Activated CD8-positive, alpha-beta memory T cell treated with anti-CD3 and anti-CD28 coated beads, Interleukin-2, amount 50 U/mL, for 4 hours (primary cell): ENCODE measurements at places on chromosomes 6 and 20.

GRCh38 chr6:26328265-26328844 is 36.6 kb upstream of the BTN3A2 start:
- DNase-seq, result no peak

- no peak for DNase-seq
Observed at GRCh38 chr6:167927246-167927645, 70.2 kb upstream of the KIF25 start.

GRCh38 chr20:24135781-24136180 is 147.2 kb upstream of the GGTLC1 start:
- no peak for DNase-seq

- no peak for DNase-seq
Observed at GRCh38 chr6:149939909-149940671, 1.7 kb upstream of the ULBP2 start.

DNA sequence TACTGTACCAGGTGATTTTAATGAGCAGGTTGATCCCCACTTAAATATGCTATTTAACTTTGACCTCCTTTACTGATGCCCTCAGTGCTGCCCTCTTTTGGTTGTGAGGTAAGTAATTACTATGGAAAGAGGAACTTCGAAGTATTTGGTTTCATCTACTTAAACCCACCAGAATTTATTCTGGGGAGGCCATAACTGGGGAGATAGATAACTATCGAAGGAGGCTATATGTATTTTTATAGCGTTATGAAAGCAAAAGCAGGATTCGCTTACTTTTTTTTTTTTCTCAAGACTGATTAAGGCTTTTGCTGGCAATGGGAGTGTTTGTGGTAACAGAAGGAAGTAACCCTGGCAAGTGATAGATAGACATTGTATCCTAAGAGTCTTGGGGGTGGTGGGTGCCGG is 168.9 kb upstream of the CENPW start:
- DNase-seq, result no peak

- DNase-seq, result no peak
Observed at GRCh38 chr20:24638591-24639548, 169.4 kb downstream of the SYNDIG1 start.

GRCh38 chr6:136647363-136647852 is 97.2 kb upstream of the MAP7 start:
- DNase-seq, result peak; percentile 20

DNA sequence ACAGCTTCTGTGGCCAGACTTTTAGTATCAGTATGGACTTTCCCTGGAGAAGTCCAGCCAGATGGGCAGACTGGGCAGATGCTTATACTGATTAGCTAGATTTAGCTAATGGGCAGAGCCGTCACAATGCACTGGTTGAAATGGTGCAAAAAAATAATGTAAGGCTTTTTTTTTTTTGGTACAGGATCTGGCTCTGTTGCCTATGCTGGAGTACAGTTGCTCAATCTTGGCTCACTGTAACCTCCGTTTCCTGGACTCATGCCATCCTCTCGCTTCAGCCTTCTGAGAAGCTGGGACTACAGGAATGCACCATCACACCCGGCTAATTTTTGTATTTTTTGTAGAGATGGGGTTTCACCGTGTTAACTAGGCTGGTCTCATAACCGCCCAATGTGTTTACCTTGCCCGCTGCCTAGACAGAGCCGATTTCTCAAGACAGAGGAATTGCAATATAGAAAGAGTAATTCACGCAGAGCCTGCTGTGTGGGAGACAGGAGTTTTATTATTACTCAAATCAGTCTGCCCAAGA is 16.4 kb upstream of the KIFC1 start:
- DNase-seq, result no peak

DNA sequence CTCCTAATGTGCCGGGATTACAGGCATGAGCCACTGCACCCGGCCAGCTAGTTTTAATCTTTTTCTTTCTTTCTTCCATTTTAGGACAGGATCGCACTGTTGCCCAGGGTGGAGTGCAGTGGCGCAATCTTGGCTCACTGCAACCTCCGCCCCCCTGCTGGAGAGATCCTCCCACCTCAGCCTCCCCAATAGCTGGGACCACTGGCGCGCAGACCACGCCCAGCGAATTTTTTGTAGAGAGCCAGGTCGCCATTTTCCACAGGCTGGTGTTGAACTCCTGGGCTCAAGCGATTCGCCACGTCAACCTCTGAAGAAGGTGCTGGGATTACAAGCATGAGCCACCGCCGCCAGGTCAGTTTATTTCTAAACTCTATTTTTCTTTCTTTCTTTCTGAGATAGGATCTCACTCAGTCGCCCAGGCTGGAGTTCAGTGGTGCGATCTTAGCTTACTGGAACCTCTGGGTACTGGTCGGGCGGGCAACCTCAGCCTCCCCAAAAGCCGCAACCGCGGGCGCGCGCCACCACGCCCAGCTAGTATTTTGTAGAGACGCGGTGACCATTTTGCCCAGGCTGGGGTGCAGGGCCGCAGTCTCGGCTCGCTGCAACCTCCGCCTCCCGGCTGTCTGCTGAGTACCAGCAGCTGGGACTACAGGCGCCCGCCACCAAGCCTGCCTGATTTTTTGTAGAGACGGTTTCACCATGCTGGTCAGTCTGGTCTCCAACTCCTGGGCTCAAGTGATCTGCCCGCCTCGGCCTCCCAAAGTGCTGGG is 20.0 kb upstream of the LIN28B start:
- no peak for DNase-seq

GRCh38 chr6:157670466-157671186 is 152.4 kb upstream of the SNX9 start:
- DNase-seq, result no peak

- DNase-seq, result no peak
Observed at GRCh38 chr6:129785047-129785755, 75.2 kb upstream of the ARHGAP18 start.

GRCh38 chr6:31874836-31875572 is 3.8 kb downstream of the SLC44A4 start:
- DNase-seq, result no peak

DNA sequence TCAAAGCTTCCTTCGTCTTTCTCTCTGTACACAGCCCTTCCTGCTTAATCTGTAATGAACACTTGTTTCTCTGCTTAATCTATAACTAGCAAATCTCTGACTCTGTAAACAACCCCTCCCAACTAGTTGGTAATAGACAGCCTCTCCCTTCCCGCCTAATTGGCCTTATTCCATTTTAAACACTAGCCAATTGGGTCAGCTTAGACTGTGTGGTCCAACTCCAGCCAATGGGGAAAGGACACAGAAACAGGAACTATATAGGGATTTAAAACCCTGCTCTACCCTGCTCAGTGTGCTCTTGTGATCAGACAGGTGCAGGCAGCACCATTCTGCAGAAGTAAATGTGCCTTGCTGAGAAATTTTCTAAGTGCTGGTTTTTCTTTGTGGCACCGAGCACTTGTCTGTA is 18.5 kb downstream of the CHD6 start:
- no peak for DNase-seq

DNA sequence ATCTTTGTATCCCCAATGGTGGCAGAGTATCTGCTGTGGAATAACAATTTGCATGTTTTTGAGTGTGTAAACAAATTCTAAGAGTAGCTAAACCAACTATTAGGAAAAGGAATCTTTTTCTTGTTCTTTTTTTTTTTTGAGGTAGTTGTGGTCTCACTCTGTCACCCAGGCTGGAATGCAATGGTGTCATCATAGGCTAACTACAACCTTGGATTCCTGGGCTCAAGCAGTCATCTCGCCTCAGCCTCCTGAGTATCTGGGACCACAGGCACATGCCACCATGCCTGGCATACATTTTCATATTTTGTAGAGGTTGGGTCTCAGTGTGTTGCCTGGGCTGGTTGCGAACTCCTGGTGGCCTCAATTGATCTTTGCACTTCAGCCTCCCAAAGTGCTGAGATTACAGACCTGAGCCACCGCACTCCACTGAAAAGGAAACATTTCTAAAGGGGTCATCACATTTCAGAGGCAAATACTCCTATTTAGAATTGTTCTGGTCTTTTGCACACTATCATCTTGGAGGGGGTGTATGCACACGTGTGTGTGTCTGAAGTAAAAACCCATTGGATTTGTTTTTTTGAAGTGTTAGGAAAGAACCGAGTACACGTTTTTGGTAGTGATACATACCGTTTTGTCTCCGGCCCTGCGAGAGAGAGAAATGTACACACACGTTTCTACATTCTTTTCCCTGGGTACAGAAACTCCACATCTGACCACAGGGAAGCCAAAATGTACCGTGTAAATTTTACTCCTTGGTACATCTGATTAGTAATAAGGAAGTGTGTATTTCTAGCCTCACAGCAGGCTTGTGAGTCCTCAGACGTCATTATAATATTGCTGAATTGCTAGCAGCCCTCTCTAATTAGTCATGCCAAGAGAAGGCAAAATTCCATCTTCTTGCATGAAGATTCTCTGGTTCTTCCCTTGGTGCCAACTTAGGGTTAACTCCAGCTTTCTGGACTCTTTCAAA is 183.6 kb downstream of the JARID2 start:
- DNase-seq, result no peak

DNA sequence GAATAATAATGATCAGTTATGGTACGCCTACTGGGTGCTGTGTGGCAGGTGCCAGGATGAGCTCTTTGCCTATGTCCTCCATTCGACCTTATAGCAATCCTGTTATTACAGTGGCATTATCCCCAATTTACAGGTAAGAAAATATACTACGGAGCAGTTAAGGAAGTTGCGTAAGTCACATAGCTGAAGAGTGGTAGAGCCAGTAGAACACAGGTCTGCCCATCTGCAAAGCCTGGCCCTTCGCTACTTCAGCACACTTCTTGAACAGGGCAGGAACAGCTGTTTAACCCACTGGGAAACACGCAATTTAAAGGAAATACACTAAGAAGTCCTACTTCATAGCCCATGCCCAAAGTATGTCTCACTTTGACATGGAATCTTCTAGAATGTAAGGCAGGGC is 91.8 kb downstream of the PXDC1 start:
- no peak for DNase-seq

GRCh38 chr6:167293590-167294091 is 2.5 kb downstream of the UNC93A start:
- no peak for DNase-seq

DNA sequence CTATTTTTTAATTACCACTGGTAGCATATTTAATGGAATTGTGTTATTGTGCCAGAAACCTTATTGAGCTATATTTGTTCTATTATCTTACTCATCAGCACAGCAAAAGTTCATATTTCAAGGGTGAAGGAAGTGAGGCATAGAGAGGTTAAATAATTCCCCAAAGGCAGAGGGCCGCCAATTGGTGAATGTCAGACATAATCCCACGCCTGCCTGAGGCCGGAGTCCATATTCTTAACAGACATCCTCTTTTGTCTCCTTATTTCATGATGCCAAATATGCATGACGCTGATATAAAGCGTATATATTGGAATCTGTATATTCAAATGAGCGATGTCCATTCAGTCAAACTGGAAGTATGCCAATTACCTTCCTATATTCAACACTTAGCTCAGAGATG is 505.0 kb upstream of the SLC35B3 start:
- no peak for DNase-seq

- no peak for DNase-seq
Observed at GRCh38 chr20:17943343-17943742, 25.3 kb downstream of the SNX5 start.
